ENCODE measurements at places on chromosomes 3 and 15.

GRCh38 chr15:59545573-59545972, 66.0 kb upstream of the GCNT3 start:
- DNase-seq: no peak

GRCh38 chr3:151391720-151392119, 7.2 kb upstream of the P2RY12 start:
- DNase-seq: no peak

- DNase-seq: no peak
Measured at GRCh38 chr15:91542226-91542625, 311.3 kb upstream of the SLCO3A1 start.

- DNase-seq: no peak
Measured at GRCh38 chr3:185517387-185518130, 18.7 kb upstream of the TMEM41A start.

DNA sequence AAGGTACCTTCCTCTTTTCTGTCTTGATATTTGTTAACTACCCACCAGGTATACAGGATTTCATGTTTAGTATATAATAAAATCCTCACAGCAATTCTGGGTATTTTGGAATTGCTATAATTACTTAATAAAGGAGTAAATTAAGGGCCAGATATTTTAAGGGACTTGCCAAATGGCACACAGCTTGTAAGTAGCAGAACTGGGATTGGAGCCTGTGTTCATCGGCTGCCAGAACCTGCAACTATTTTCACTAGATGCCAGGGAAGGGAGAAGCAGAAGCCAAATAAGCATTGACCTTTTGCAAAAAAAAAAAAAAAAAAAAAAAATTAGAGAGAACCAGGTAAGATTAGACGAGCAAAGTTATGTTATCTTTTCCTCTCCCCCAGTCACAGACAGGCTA, 683.3 kb upstream of the CADM2 start:
- DNase-seq: peak; percentile 15

- no peak for DNase-seq
Measured at GRCh38 chr3:166864473-166865467, 515.3 kb downstream of the ZBBX start.

DNA sequence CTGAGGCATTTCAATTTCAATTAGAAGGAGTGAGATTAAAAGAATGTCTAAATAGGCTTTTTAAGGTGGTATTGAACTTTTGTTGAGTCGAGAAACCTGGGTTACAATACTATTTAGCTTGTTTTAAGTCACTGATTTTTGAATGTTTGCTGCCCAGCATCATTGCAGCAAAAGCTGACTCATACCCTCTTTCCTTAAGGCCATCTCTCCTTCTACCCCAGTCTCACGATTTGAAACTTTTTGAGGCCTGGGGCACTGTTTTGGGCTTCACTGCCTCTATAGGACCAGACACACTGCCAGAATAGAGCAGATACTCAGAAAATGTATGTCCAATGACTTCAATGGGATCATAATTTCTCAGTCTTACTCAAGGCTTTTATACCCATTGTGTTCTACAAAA, 319.6 kb upstream of the TGFBR2 start:
- no peak for DNase-seq

- DNase-seq: no peak
Measured at GRCh38 chr15:99114511-99115299, 9.8 kb downstream of the SYNM start.

- no peak for DNase-seq
Measured at GRCh38 chr3:126570103-126570541, 11.4 kb upstream of the C3orf22 start.

DNA sequence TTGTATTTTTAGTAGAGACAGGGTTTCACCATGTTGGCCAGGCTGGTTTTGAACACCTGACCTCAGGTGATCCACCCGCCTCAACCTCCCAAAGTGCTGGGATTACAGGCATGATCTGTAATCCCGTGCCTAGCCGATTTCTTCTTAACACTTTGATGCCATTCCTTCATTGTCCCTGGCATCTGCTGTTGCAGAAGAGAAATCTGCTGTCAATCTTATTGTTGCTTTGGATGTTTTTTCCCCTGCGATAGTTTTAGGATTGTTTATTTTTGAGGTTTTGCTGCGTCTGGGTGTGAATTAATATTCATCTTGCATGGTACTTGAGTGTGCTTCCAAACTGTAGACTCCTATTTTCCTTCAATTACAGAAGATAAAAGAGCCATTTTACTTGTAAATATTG, 99.4 kb upstream of the ADAMTSL3 start:
- no peak for DNase-seq

DNA sequence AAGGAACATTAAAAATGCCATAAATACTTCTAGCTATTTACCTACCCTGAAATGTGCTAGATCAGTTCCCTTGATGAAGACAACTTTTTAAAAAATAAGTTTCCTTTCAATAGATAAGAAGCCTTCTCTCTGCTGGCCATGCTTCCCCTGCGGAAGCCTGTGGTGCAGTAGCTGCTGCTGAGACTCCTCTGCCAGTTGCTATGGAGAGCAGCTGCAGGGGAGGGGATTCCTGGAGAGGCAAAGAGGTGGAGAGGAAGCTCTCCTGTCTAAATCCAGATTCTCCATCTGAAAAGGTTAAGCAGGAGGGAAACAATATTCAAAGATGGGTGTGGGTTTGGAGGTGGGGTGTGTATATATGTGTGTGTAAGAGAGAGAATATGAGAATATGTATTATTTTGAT, 69.8 kb upstream of the BFSP2 start:
- no peak for DNase-seq

- DNase-seq: no peak
Measured at GRCh38 chr3:128500556-128500955, 7.6 kb upstream of the GATA2 start.

DNA sequence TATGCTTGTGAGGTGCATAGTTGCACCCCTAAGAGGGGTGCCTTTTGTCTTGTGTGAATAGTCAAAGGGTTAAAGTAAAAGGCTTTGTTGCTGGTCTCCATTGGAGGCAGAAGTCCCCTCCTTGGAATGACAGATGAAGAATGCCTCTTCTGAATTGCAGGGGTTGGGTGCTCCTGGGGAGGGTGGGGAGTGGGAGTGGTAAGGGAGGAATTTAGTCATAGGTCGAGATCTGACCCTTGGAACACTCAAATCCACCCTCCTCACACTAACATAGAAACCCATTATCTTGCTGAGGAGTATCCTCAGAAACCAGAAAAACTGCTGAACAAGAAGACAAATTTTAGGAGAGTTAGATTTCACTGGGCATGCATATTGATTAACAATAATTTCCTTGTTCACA, 4.7 kb downstream of the CTXND1 start:
- no peak for DNase-seq

DNA sequence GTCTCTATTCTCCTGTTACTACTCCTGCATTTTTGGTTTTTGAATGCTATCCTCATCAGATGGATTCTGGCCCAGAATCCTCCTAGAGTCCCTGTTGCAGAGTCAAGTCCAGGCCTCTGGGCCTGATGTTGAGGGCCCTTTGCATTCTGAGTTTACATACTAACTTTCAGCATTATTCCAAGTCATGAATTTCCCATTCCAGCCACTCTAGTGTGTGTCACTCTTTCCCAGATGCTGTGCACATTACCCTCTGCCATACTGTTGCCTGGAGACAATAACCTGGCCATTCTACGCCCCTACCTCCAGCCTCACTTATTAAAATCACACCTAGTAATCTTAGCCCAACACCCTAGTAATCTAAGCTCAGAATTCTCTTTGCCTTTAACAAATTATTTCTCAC, 53.4 kb downstream of the GXYLT2 start:
- DNase-seq: no peak

DNA sequence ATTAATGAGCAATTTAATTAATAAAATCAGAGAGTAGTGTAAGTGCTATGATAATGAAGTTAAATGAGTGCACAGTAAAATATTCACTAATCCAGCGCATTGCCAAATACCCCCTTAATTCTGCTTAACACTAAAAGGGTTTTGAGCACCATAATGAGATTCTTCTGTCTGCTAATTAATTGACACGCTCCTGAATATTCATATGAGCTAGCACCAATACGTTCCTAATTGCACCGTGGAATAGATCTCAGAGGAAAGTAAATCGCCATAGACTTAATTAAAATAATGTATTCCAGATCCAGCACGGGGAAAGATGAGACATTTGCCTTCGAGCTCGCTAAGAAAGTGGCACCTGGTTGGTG, 9.6 kb upstream of the FOXB1 start:
- DNase-seq: no peak

DNA sequence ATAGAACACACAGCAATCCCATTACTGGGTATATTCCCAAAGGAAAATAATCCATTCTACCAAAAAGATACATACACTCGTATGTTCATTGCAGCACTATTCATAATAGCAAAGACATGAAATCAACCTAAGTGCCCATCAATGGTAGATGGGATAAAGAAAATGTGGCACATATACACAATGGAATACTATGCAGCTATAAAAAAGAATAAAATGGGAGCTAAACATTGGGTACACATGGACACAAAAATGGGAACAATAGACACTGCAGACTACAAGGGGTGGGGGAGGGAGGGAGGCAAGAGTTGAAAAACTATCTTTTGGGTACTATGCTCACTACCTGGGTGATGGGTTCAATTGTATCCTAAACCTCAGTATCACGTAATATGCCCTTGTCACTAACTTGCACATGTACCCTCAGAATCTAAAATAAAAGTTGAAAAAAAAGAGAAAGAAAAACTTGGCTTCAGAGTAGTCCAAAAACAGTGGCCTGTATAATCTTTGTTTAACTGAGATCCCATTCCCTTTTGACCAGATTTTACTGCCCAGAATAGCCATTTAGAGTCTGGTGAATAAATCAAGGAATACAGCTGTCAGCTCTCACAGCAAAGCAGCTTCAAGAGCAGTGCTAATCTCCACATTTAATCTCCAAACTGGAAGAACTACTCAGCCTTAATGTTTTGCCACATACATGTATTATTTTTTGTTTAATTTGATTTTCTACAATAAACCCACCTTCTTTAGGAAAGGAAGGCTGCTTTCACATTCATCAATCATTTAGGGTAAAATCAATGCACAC, 54.5 kb upstream of the XRN1 start:
- no peak for DNase-seq

GRCh38 chr3:142779591-142779990, 55.8 kb downstream of the TRPC1 start:
- no peak for DNase-seq

GRCh38 chr3:49801160-49801559, 1.5 kb upstream of the CDHR4 start:
- DNase-seq: no peak

- no peak for DNase-seq
Measured at GRCh38 chr15:101051291-101052030, 132.3 kb downstream of the LRRK1 start.

DNA sequence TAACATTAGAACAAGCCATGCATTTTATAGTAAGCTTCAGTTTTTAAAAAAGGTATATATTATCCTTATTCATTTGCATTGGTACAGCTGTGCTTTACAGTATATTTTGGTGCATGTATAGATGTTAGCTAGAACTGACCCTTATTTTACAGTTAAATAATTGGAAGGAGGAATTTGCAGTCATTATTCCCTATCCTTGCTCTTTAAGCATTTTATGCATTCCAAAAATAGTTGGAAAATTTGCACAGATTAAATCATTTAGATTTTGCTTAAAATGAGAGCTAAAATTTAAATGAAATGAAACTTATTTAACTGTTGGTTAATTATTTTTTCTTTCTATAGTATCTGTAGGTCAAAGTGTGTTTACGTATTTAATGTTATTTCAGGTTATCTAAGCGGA, 667.1 kb downstream of the NAALADL2 start:
- DNase-seq: no peak

DNA sequence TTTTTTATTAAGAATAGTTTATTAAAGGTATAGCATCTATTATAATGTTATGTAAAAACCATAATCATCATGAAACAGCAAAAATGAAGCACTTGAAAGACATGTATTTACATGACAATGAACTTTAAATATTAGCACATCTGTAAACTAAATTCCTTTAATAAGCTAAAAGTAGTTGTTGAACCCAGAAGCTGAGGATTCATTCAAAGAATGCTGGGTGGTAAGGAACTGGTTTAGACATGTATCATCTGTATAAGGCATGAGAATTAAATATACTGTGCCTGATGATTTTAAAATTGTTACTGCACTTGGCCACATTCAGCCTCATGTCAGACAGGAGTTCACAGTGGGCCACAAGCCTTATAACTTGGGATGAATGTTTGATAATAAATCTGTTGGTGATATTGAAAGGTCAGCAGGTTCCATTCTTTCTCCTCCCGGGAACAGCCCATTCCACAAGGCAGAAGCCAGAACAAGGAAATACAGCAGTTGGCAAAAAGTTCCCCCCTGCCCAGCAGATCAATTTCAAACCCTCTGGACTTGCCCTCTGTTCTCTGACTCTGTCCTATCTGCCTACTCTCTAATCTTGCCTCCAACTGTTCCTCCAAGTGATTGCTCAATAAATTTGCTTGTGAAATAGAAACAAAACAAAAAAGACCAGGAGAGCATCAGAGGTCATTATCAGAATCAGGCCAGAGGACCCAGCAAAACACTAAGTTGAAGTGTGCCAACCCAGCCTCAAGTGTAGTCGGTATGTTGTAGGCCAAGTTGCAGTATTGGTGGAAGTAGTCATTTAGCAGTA, 49.8 kb upstream of the TEX264 start:
- DNase-seq: no peak

- DNase-seq: no peak
Measured at GRCh38 chr3:159114582-159114981, 312.7 kb downstream of the MFSD1 start.

DNA sequence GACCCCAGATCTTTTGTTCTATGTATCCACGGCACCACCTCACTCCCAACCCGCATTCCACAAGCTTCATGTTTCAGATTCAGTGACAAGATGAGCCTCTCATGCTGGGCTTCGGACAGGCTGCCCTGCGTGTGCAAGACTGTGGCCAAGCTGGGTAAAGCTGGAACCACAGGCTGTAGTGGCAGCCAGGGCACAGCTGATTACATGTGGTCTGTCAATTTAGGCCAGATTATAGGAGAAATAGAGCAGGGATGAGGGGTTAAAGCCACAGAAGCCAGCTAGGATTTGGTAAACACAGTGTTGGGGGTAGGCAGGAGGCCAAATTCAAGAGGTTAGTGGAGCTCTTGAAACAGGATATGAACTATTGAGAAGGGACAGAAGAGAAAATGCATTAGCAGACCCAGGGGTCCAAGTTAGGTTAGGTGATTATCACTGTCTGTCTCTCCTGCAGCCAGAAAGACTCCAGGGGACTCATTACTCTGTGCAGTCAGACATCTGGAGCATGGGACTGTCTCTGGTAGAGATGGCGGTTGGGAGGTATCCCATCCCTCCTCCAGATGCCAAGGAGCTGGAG, 12.9 kb downstream of the SNAPC5 start:
- DNase-seq: no peak

Data from globus pallidus (tissue), 1 donor.